ENCODE measurements at places on chromosomes 11 and 22. TPM values are rescaled to one million over a fixed set of nuclear protein-coding genes. Genes with fewer than 3 reads are reported as not detected.

JHY gene
- 32.7 TPM for total RNA-seq

GRCh38 chr11:76550781-76551180 is 106.0 kb downstream of the EMSY start:
- no peak for DNase-seq

CSNK2A3 gene
- 3.9 TPM for total RNA-seq

SCO2 gene
- total RNA-seq, result 4.1 TPM

- no peak for DNase-seq
These were observed 28.1 kb downstream of the ME3 start for GRCh38 chr11:86644291-86644690.

- DNase-seq, result no peak
These were observed 6.6 kb downstream of the SHANK2 start for GRCh38 chr11:71245601-71246391.

- no peak for DNase-seq
These were observed 12.7 kb upstream of the CD44 start for GRCh38 chr11:35126000-35126878.

NXPE1 gene
- total RNA-seq, result 3.9 TPM

DNA sequence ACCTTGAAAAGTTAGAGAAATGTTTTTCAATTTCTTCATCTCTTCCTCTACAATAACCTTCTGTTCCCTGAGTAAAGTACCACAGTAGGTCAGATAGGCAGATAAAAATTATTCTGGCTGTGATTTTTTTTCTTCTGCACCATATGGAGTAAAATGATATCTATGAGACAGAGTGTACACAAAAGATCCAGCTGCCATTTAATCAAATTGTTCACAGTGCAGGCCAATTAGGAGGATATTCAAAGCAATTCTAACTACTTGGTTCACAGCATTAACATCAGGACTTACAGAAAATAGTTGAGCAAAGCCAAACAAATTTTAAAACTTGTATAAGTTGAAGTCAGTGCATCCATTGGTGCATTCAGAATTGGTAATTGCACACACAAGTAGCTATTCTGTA is 147.9 kb upstream of the LUZP2 start:
- DNase-seq, result no peak

- peak; percentile 27 for DNase-seq
These were observed at the start of gene CECR2 for GRCh38 chr22:17369439-17370025. Gene CECR2, plus strand, starts transcription at chr22:17369460. Its CDS starts 324 bp downstream, at chr22:17369784.

DNA sequence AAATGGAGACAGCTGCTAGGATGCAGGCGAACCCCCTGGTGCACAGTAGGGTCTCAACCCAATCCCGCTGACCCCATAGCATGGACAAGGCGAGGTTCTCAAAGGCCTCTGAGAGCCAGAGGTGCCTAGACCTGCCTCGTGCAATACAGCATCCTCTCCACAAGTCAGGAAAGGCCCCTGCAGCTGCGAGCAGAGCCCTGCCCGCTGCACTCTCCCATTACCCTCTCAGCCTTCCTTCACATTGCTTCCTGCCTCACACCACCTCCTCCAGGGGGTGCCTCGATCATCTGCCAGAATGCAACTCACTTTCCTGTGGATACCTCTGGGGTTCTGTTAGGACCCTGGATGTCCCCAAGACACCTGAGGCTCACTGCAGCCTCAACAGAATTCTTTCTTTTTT is 42.8 kb upstream of the TCF20 start:
- no peak for DNase-seq

GRCh38 chr11:93614173-93614722 is 47.2 kb upstream of the CEP295 start:
- no peak for DNase-seq

IL17REL gene
- total RNA-seq, result 0.25 TPM

- DNase-seq, result no peak
These were observed 7.3 kb upstream of the PKNOX2 start for GRCh38 chr11:125157118-125157733.

DNA sequence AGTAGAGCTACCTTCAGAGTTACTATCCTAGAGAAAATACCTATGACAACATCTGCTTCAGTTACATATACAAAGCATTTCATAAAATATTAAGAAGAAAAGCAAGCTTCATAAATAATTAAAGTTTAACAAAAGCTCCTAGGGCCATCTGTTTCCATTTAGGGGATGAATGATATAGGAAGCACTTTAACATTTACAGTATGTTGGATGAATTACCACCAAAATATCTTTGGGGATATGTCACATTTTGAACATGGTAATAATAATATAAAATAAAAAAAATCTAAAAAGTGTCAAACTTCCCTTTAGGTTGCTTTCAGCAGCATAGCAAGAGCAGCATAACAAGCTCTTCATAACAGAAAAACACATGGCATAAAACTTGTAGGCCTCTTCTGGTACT is 104.6 kb downstream of the ATG16L2 start:
- DNase-seq, result no peak

SCUBE2 gene
- total RNA-seq, result 5.0 TPM

- DNase-seq, result no peak
These were observed 312.8 kb downstream of the OPCML start for GRCh38 chr11:133219543-133219942.

GRCh38 chr11:128764424-128765095 is 70.7 kb downstream of the FLI1 start:
- no peak for DNase-seq

- DNase-seq, result no peak
These were observed 23.8 kb upstream of the FZD4 start for GRCh38 chr11:86978756-86979608.

GRCh38 chr11:19628018-19628417 is 84.6 kb upstream of the NAV2 start:
- DNase-seq, result peak; percentile 78

DNA sequence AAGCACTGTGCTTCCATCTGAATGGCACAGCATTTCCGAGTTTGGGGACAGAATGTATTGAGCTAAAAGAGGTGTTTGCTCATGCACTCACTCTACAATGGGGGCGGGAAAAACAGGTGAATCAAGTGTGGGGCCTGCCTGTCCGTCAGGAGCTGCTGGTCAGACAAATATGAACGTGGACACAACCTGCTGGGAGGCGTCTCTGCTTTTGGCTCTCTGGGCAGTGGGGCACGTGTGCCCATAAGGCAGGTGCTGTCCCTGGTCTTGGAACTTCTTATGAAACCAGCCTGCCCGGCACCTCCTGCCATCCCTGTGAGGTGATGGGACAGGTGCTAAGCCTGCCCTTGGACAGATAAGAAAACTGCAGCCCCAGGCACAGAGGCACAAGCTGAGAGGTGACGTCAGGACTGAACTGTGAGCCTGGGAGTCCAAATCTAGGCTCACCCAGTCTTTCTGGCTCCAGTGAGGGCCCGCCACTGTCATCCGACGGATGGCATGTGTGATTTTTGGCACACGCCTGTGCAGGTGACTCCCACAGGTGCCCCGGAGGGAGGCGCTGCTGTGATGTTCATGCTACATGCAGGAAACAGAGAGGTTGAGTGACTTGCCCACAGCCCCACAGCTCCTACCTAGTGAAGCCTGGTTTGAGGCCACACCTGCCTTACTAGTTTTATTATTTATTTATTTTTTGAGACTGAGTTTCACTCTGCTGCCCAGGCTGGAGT is 51.6 kb downstream of the SMIM38 start:
- DNase-seq, result no peak

OR5W2 gene
- not detected for total RNA-seq

CAPN1 gene
- total RNA-seq, result 36.2 TPM

ABCG4 gene
- 5.4 TPM for total RNA-seq

NRGN gene
- 5.5 TPM for total RNA-seq

GRCh38 chr11:100832829-100833228 is 145.7 kb downstream of the ARHGAP42 start:
- no peak for DNase-seq

- no peak for DNase-seq
These were observed 116.2 kb upstream of the NTM start for GRCh38 chr11:131254254-131254653.

TAF1D gene
- 70.3 TPM for total RNA-seq

DNA sequence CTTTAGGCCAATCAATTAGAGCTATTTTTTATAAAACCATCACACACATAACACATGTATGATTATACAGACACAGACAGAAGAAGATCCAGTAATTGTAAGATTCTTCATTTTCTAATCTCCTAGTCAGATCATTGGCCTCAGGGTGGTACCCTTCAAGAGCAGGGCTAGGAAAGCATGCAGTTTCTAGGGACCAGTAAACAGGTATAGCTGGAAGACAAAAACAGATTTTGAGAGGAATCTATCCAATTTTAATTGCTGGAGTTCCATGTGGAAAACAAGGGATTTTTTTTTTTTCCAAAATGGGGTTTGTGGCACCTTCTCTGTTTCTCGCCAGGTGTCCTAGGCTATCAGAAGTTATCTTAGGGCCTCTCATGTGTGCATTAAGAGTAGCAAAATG is 29.6 kb downstream of the METTL15 start:
- no peak for DNase-seq

DHCR7 gene
- total RNA-seq, result 101 TPM

DNA sequence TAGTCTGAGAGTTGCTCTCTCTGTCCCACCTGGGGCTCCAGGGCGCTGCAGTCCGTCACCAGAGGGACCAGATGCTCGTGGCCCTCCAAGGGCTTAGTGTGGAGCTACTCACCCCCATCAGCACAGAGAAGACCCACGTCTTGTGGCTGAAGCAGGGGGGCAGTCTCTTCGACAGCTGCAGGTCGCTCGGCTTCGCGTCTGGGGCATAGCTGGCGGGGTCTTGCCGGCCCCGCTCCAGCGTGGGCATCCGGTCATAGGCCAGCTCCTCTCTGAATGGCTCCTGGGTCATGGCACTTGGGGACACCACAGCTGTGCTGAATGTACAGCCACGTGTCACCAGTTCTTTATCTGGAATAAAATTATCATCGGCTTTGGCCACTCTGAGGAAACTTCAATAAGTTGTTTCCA is 608 bp downstream of the MLC1 start:
- DNase-seq, result no peak

DNA sequence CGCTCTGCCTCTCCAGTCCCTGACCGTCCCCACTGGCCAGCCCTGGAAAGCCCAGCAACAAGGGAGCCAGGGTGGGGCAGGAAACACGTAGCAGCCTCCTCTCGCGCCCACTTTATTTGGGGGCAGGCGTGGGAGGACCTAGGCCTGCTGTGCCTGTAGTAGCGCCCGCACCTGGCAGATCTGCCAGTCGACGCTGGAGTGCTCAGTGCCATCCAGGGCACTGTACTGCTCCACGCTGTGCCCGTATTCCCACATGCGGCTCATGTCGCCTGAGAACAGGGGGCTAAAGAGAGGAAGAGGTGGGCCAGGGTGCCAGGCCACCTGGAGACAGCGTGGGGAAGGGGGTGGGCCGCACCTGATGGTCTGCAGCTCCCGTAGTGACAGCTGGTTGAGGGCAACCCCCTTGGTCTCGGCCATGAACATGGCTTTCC is 17.0 kb upstream of the DRICH1 start:
- no peak for DNase-seq

MPZL3 gene
- 3.2 TPM for total RNA-seq

C11orf91 gene
- total RNA-seq, result not detected

PRR33 gene
- 0.06 TPM for total RNA-seq

DNA sequence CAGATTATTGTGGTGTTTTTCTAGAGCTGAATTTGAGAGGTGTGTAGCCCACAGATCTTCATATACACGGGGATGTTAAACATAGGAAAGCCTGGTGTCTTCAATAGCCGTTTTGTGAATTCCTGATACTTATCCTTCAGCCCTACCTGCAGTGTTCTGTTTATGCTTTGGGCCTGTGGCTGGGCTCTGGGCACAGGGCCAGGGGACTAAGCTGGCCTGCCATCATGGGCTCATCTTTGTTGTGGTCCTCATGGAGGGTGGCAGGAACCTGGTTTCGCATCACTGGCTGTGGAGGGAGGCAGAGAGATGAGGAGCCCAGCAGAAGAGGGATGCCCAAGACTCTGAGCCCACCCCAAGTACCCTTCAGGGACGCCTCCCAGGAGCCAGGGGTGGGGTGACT is 112.4 kb downstream of the CACNA1I start:
- DNase-seq, result no peak

- no peak for DNase-seq
These were observed 34.5 kb downstream of the CTSC start for GRCh38 chr11:88303037-88303436.

- no peak for DNase-seq
These were observed 65.8 kb downstream of the MORC2 start for GRCh38 chr22:30902496-30903357.

DNA sequence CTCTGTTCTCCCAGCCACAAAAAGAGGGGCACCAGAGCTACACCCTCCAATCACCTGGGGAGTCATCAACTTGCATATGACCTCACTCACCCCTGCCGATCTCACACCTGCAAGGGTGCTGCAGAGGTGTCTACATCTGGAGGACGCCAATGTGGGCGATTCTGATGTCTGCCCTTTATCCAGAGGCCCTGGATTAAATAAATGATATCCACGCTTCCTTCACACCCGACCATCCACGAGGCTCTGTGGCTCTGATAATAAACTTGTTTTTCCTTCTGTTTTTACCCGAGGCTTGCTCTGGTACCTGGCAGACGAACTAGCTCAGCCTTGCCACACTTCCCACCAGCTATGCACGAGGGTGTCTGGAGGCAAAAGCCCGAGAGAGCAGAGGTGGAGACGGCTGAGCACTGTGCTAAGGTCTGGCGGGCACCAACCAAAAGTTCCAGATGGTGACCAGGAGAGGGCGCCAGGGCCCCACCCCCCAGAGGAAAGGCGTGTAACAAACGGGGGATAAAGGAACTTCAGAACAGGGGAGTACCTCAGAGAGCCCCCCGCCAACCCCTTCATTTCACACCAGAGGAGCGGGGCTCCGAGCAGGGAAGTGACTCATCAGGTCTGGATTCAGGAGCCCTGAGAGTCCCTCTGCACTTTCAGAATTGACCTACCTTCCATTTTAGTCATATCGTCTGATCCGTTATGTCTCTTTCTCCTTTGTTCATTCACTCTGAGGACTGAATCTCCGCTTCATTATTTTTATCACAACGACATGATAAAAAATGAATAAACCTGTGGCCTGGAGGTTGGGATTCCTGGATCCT is 13.5 kb downstream of the SCN3B start:
- DNase-seq, result peak; percentile 58

KDM4D gene
- 44.2 TPM for total RNA-seq

SAA2 gene
- total RNA-seq, result 1.7 TPM

DNA sequence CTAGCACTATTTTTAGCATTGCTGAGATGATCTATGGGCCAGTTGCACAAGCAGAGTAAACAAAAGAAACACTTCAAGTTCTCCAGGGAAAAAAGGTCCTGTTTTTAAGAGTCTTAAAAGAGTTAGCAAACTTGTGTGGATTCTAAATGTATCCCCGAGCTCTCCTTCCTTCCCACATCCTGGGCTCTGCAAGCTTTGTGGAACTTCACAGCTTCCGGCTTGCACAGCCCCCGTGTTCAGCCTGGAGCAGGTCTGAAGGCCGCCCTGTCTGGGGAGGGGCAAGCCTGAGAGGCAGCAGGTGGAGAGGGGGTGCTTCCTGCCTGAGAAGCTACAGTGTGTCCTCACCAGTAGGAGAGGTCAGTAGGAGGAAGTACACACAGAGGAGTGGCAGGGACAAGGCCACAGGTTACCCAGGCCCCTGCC is 35.1 kb upstream of the SUSD2 start:
- peak; percentile 48 for DNase-seq

GRCh38 chr11:45440111-45440510 is 154.0 kb upstream of the SYT13 start:
- DNase-seq, result no peak

GRCh38 chr22:45976254-45977002 is 534 bp downstream of the WNT7B start:
- no peak for DNase-seq
